Nephron progenitor cell (in vitro differentiated cells): ENCODE measurements at places on chromosomes 4 and X.

GRCh38 chr4:147019091-147019490, 73.4 kb upstream of the TTC29 start:
- H3K36me3 ChIP-seq: no peaks in the 10 kb centered on the region
- peaks cover 11% of the 10 kb centered on the region for H3K4me1 ChIP-seq
- no peak overlapping the region for H3K4me3 ChIP-seq
- no peak overlapping the region for H3K27ac ChIP-seq
- H3K27me3 ChIP-seq: no peaks in the 10 kb centered on the region
- peak; percentile 44 for DNase-seq

- H3K4me1 ChIP-seq: no peaks in the 10 kb centered on the region
- H3K27me3 ChIP-seq: no peaks in the 10 kb centered on the region
- H3K4me3 ChIP-seq: no peak overlapping the region
- no peaks in the 10 kb centered on the region for H3K36me3 ChIP-seq
- no peak for DNase-seq
- H3K27ac ChIP-seq: no peak overlapping the region
Measured at GRCh38 chrX:71514367-71515037, 18.4 kb upstream of the OGT start.

GRCh38 chrX:74015379-74016019, 288.5 kb upstream of the ZCCHC13 start:
- peaks cover 5% of the 10 kb centered on the region for H3K27me3 ChIP-seq
- H3K4me3 ChIP-seq: no peak overlapping the region
- no peaks in the 10 kb centered on the region for H3K4me1 ChIP-seq
- DNase-seq: peak; percentile 59
- H3K27ac ChIP-seq: no peak overlapping the region

DNA sequence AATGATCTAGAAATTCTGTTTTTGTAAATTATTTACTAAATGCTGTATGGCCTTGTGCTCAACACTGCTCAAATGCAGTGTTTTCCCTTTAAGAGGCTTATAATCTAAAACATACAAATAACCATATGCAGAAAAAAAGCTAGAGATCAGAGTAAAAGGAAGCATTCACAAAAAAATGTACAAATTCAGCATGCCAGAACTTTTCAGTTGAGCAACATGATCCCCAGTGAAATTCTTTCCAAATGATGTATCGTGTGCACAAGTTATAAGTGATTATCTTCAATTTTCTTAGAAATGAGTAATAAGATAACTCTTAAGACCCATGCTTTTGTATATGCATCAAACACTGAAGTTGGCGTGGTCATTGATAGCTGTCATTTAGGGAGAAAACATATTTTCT, 5.0 kb downstream of the GPC3 start:
- H3K4me3 ChIP-seq: no peak overlapping the region

- no peak overlapping the region for H3K4me3 ChIP-seq
- no peak overlapping the region for H3K27ac ChIP-seq
- no peak for DNase-seq
- no peaks in the 10 kb centered on the region for H3K36me3 ChIP-seq
Measured at GRCh38 chr4:130163701-130164100, 1067.7 kb downstream of the C4orf33 start.

DNA sequence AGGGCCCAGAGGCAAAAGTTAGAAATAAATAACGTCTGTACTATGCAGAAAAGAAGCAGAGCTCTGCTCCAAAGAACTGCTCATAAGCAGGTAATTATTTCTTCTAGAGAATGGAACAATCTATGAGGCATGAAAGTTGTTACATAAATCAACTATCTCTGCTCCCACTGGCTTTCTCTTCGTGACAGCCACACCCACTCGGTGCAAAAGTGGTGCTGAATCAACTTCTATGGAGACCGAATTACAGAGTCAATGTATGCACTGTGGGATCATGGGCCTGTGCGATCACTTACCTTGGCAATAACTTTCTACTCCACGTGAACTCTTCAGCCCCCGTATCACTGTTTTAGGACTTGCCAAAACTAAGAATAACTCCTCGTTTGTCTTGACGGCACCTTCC, 99.4 kb upstream of the ATXN3L start:
- no peak for DNase-seq
- H3K27ac ChIP-seq: no peak overlapping the region
- H3K4me1 ChIP-seq: peaks cover 35% of the 10 kb centered on the region
- no peaks in the 10 kb centered on the region for H3K27me3 ChIP-seq
- no peaks in the 10 kb centered on the region for H3K36me3 ChIP-seq
- H3K4me3 ChIP-seq: no peak overlapping the region

DNA sequence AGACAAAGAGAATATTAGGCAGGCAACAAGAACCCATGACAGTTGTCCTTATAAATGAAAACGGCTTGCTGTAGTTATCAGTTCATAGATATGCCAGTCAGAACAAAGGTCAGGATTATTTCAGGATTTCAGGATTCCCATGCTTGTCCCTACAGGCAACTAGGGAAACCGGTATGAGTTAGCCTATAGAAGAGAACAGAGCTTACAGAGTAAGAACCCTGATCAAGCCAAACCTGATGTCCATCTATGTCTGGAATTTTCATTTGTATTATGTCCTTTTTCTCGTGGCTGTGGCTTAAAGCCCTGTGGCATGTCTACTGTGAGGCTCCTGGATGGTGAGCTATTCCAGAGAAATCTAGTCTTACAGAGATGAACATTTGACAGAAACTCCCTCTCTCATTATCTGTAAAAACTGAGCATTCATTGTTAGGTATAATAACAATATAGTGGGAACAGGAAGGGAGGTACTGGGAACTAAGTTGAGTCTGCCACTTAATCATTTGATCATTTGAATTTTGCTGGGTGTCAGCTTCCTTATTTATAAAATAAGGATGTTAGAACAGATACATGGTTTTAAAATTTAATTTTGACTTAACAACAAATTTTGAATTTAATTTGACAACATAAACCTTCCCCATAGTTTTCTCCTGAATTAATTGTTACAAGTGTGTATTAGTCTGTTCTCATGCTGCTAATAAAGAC, 129.5 kb upstream of the KLF3 start:
- peaks cover 33% of the 10 kb centered on the region for H3K4me1 ChIP-seq
- no peaks in the 10 kb centered on the region for H3K36me3 ChIP-seq
- no peak overlapping the region for H3K27ac ChIP-seq
- DNase-seq: no peak
- no peaks in the 10 kb centered on the region for H3K27me3 ChIP-seq

DNA sequence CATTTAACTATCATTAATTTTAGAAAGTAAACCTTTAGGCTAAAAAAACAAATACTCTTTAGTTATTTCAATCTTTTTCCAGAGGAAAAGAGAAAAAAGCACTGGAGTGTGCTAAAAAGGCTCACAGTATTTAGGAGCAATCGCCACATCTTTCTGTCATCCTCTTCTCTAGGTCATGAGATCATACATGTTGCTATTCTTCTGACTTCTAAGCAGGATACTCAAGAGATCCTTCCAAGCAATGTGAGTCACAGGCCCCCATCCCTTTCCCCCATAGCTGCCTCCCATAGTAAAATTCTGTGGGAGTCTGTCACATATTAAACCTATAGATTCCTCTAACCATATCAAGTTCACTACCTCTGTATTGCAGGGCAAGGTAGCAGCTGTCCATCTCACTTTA, 7.7 kb downstream of the EDNRA start:
- H3K27me3 ChIP-seq: peaks cover 3% of the 10 kb centered on the region
- H3K4me1 ChIP-seq: peaks cover 8% of the 10 kb centered on the region
- H3K27ac ChIP-seq: no peak overlapping the region
- DNase-seq: no peak

DNA sequence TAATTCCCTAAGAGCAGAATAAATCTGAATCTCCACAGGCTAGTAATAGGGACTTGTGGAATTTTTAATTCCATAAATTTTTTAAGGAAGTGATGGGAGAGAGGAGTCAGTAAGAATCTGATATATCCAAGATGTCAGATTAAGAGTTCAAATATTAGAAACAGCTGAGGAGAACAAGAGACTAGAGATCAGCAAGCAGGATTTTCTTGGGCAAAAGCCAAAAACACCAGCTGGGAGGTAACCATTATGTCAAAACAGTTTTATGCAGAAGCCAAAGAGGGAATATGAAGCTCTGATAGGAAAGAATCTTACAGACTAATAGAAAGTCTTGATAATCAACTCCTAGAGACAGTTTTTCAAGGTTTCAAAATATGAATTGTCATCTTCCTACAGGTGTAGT, 72.2 kb upstream of the RBPJ start:
- no peak overlapping the region for H3K27ac ChIP-seq
- H3K4me3 ChIP-seq: no peak overlapping the region
- peaks cover 4% of the 10 kb centered on the region for H3K4me1 ChIP-seq
- no peak for DNase-seq

DNA sequence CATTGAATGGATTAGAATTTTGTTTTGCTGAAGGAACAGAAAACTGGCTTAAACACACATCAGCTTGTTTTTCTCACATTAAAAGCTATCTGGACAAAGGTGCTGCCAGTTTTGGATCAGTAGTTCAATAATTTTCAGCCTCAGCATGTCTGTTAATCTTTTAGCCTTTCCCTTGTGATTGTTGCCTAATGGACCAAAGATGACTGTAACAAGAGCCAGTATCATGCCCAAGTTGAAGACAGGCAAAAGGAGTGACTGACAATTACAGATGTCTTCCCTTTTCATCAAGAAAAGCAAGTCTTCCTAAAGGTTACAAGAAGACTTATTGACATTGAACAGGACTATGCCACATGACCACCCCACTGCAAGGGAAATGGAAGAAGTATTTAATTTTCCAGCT, 419.7 kb downstream of the MAPK10 start:
- H3K27me3 ChIP-seq: no peaks in the 10 kb centered on the region
- no peak for DNase-seq
- peaks cover 70% of the 10 kb centered on the region for H3K4me1 ChIP-seq

GRCh38 chr4:140174543-140174942, 20.6 kb upstream of the MAML3 start:
- H3K4me1 ChIP-seq: no peaks in the 10 kb centered on the region
- no peaks in the 10 kb centered on the region for H3K27me3 ChIP-seq
- H3K4me3 ChIP-seq: no peak overlapping the region
- no peaks in the 10 kb centered on the region for H3K36me3 ChIP-seq

DNA sequence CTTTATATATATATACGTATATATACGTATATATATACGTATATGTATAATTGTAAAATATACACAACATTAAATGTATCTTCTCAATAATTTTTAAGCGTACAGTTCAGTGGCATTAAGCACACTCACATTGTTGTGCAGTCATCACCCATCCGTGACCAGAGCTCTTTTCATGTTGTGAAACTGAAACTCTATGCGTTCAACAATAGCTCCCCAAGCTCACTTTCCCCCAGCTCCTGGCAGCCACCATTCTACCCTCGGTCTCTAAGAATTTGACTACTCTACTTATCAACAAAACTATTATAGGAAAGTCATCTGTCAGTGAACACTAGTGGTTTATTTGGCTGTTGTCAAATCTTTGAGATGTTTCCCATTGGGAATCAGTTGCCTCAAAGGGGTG, 621.8 kb upstream of the GALNT7 start:
- H3K4me3 ChIP-seq: no peak overlapping the region
- no peak overlapping the region for H3K27ac ChIP-seq
- H3K27me3 ChIP-seq: peaks cover 2% of the 10 kb centered on the region
- no peaks in the 10 kb centered on the region for H3K36me3 ChIP-seq

DNA sequence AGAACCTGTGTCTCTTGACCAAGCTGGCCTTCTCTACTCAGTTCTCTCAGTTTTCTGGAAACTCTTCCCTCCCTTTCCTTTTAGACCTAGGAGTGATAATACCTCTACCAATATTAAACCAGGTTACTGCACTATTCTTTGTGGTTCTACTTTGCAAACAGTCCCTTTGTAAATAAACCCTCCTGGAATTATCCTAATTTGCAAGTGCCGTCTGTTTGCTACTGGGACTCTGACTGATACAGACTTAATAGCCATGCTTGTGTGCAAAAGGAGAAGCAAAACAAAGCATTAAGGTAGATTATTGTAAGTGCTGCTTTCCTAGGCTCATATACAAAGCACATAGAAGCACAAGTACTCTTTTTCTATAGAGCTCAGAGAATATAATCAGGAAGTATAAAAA, 507.0 kb downstream of the INPP4B start:
- H3K36me3 ChIP-seq: no peaks in the 10 kb centered on the region
- H3K27ac ChIP-seq: peak overlapping the region; percentile 9
- no peaks in the 10 kb centered on the region for H3K27me3 ChIP-seq
- H3K4me3 ChIP-seq: no peak overlapping the region
- no peak for DNase-seq

DNA sequence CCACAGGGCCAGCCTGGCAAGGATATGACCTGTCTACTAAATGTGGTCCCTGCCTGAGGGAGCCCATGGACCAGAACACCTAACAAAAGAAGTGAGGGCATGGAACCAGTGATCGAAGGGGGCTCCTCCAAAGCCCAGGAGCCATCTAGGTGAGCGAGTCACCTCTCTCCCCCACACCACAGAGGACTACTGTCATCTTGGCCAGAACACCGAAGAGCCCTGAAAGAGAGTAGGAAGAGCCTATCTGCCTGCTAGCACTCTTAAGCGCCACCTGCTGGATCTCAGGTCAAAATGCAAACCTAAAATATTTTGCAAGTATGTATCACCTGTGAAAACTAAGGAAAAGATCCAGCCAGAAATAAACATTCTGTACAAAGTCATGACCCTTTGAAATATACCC, 137.9 kb upstream of the ZXDB start:
- H3K27me3 ChIP-seq: peaks cover 4% of the 10 kb centered on the region
- H3K27ac ChIP-seq: no peak overlapping the region
- peaks cover 12% of the 10 kb centered on the region for H3K36me3 ChIP-seq
- H3K4me3 ChIP-seq: no peak overlapping the region
- no peaks in the 10 kb centered on the region for H3K4me1 ChIP-seq

DNA sequence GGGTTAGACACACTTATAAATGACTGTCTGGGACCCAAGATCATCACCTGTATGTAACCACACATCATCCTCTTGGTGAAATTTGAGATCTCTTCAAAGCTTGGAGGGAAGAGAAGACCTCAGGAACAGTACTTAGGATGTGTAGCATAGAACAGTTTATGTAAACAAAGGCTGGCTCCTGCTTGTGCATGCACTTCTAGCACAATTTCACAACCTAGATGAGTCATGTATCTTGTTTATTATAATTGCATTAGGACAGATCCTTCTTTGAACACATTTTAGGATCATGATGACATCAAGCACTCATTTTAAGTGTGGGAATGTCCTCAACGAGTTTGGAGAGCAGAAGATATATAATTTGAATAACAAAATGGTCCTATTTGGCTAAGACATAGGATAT, 26.3 kb upstream of the ZMAT1 start:
- H3K27me3 ChIP-seq: peaks cover under 1% of the 10 kb centered on the region
- no peak overlapping the region for H3K27ac ChIP-seq
- H3K4me3 ChIP-seq: no peak overlapping the region
- DNase-seq: no peak
- no peaks in the 10 kb centered on the region for H3K4me1 ChIP-seq

DNA sequence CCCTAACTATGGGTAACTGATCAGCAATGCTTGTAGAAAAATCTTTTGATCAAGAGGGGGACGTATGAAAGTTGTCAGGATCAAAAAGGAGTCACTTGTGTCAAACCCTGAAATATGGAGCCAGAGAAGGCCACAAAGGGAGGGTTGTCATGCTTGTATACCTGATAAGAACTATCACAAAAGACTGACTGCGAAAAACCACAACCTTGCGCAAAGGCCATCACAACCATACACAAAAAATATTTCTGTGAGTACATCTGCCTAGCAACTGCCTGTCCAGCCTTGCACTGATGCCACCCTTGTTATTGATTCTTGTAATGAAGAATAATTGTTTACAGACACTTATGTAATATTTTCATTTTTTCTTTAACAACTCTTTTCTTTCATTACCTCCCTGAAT, 22.8 kb upstream of the EIF4E start:
- no peaks in the 10 kb centered on the region for H3K36me3 ChIP-seq
- no peak for DNase-seq
- no peak overlapping the region for H3K4me3 ChIP-seq
- H3K27me3 ChIP-seq: peaks cover 3% of the 10 kb centered on the region
- H3K4me1 ChIP-seq: no peaks in the 10 kb centered on the region
